Fibroblast of villous mesenchyme (primary cell): ENCODE measurements at places on chromosomes 7 and 10. TPM values are rescaled to one million over a fixed set of nuclear protein-coding genes. Genes with fewer than 3 reads are reported as not detected.

GRCh38 chr10:129719415-129719739 is 244.7 kb downstream of the EBF3 start:
- no peak for DNase-seq

DNA sequence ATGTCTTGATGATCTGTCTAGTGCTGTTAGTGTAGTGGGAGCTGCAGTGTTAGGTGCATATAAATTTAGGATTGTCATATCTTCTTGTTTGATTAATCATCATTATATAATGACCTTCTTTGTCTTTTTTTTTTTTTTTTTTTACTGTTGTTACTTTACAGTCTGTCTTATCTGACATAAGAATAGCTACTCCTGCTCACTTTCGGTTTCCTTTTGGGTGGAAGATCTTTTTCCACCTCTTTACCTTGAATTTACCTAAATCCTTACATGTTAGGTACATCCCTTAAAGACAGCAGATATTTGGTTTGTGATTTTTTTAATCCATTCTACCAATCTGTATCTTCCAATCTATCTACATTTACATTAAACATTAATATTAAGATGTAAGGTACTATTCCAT is 113.6 kb upstream of the PCLO start:
- DNase-seq: no peak

GRCh38 chr7:120842121-120842621 is 15.8 kb downstream of the TSPAN12 start:
- no peak for DNase-seq

DNA sequence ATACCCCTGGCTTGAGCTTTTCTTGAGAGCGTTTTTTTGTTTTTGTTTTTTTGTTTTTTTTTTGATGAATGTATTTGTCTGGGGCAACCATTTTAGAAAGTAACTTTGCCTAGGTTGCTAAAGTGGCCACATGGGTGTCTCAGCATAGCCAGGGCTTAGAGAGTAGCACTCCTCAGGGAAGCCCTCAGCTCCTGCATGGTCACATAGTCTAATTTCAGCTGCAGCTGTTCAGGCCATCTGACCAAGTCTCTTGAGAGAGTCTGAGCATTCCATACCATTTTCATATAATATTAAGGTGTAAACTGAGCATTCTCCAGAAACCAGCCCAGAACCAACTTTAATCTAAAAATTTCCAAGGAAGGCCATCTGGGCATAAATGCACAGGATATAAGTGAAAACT is 186.4 kb downstream of the NPSR1 start:
- DNase-seq: no peak

DNA sequence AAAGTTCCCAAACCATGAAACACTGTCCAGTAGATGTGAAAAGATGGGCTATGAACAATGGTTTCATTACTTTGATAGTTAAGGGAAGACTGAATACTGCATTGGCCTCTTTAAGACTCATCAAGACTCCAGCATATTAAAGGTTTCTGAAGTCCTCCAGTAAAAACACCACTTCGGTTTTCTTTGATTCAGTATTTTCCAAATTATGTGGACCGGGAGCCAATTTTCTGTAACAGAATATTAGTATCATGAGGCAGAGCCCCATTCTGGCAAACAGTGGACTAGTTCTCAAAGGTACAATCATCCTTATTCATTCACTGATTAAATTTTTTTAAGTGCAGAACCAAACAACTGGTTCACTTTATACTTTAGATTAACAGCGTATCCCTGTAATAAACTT is 241.1 kb upstream of the LRGUK start:
- DNase-seq: no peak

DNA sequence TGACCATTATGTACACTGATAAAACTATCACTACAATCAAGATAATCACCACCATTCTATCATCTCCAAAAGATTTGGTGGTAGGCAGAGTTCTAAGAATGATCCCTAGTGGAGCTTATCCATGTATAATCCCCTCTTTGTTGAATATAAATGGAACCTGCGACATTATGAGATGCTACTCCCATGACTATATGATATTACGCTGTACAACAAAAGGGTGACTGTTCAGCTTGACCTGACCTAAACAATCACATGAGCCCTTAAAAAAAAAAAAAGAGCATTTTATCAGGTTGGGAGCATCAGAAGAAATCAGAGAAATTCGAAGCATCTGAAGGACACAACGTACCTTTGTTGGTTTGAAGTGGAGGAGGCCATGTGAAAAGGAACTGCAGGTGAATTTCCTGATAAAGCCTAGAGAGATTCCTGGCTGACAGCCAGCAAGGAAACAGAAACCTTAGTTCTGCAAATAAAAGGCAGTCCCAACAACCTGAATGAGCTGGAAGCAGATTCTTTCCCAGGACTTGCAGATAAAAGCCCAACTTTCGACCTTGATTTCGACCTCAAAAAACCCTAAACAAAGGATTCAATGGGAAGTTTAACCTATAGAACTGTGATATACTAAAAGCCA is 270.7 kb downstream of the ADRA2A start:
- DNase-seq: no peak

DNA sequence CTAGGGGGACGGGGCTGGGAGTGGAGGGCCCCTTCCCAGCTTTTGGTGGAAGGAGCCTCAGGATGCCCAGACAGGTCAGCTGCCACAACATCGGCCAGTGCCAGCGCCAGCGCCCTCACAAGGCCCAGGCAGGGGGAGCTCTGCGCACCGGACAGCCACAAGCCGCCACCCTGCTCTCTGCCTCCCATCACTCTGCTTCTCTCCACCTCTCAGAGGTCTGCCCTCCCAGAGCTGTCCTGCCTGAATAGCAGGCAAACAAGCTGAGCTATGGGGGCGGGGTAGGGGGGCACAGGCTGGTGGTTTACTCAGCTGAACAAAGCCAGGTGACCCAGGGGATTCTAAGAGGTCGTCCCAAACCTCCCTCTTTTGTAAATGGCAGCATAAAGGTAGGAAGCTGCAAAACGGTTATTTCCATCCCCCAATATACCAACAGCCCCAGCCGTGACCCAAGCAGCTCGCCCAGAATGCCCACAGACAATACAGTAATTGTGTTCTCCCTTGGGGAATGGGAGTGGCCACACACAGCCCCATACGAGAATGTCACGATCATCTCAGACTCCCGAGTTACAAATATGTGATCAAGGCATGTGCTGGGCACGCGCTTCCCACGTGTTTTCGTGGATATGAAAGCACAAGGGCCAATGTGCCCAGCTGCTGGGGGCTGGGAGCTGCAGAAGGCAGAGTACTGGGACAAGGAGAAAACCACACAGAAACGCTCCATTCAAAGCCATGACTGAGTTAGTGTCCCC is 19.7 kb downstream of the FAM53B start:
- DNase-seq: no peak

DNA sequence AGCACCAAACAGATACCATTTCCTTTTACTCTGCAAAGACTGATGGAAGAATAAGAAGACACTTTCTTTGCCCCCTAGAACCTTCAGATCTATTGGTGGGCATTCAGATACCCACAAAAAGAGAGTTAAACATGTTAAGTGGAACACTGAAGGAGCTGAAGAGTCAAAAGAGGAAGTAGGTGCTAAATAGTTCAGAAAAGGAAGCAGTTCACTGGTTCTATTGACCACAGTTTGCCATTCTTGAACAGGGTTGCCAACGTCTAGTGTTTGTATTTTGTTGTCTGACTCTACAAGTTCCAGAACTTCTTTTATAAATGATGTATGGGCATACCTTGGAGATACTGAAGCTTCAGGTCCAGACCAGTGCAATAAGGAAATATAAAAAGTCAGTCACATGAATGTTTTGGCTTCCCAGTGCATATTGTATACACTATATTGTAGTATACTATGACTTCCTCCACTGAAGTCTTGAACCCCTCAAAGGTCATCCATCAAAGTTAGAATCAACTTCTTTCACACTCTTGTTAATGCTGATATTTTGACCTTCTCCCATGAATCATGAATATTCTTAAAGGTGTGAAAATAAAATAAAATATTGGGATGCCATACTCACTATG is 47.5 kb upstream of the AGR3 start:
- no peak for DNase-seq

GRCh38 chr7:48627164-48627563 is 297.2 kb upstream of the CDC14C start:
- DNase-seq: no peak

GRCh38 chr10:51955696-51956095 is 256.3 kb upstream of the CSTF2T start:
- DNase-seq: no peak

TMEM229A gene
- not detected in 2 replicates for total RNA-seq

ITGB8 gene
- 6.4 and 13.0 TPM in 2 replicates for total RNA-seq

C10orf67 gene
- total RNA-seq: under 0.01 TPM in 2 replicates

UCN3 gene
- total RNA-seq: not detected in 2 replicates

MBL2 gene
- total RNA-seq: not detected in 2 replicates
